ELR (cell line): ENCODE measurements at places on chromosomes 7 and 10.

DNA sequence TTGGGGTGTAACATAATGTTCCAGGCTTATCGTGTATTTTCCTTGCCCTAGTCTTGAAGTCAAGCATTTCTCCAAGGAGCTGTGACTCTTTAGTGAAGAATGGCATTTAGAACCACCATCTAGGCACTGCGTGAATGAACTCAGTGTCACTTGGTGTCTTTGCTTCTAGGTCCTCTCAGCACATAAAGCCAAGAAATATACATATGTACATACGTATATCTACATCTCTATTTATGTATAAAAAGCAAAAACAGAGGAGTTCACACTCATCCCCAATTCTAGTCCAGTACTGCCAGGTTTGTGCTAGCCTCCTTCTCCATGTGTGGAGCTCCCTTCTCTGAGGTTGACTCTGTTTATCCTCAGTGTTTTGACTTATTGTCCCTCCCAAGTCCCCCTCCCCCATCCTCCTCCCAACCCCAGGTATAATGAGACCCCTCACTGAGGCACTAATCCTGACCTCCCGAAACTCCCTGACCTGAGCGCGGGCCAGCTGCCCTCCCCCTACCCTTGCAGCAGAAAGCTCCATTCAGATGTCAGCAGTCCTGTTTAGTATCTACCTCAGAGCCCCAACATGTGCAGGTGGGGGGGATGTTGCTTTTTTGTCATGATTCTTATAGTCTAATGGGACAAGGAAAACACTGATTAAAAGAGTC is 61.5 kb downstream of the GDI2 start:
- no peak for DNase-seq

- DNase-seq, result peak; percentile 1
Observed at GRCh38 chr10:18437486-18437885, 213.9 kb downstream of the NSUN6 start.

DNA sequence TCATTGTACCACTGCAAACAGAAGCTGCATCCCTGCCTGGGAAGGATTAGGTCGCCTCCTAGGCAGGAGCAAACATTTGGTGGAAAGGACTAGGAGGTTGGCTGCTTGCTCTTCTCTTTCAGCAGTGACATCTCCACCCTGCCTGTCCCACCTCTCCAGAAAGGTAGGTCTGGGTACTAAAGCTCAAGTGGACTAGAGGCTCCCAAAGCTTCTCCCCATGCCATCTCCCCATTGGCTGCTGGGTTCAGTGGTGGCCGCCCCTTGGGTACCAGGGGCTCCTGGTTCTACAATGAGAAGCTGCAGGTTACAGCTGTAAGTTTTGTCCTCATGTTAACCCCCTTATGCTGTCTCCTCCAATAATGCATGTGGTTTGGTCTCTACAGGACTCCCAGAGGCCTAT is 180.7 kb upstream of the MKI67 start:
- no peak for DNase-seq

DNA sequence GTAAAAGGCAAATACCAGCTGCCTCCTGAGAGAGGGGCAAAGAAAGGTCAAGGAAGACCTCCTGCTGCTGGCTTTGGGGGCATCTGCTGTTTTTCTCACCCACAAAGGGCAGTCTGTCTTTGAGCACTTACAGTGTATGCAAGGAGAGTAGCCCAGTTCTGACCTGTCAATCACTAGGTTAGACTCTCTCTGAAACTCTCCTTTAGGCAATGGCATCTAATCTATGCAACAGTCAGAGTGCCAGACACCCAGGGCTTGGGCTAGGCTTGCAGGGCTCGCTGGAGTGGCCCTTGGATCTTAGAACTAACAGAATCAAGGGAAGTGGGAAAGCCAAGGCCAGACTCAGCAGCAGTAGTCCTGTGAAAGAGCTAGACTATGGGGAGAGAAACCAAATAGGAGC is 522.9 kb downstream of the NRG3 start:
- DNase-seq, result no peak

DNA sequence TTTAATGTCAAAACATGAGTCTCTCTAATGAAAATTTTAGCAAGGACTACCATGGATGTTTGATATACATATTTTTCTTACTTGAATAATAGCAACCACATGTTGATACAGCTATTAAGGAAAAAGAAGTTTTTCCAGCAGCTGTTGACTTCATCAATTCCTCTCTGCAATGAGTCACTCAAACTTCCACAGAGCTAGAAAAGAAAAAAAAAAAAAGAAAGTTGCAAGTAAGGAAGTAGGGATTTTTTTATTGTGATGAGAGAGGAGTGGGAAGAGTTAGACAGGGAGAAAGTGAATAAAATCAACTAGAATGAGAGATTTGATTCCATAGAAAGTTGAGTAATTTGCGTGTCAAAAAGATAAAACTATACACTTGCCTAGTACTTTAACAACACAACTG is 46.2 kb downstream of the CAV1 start:
- DNase-seq, result peak; percentile 91

GRCh38 chr10:104128214-104128613 is 6.2 kb downstream of the SFR1 start:
- peak; percentile 26 for DNase-seq

GRCh38 chr10:10956681-10957542 is 60.8 kb upstream of the CELF2 start:
- no peak for DNase-seq

DNA sequence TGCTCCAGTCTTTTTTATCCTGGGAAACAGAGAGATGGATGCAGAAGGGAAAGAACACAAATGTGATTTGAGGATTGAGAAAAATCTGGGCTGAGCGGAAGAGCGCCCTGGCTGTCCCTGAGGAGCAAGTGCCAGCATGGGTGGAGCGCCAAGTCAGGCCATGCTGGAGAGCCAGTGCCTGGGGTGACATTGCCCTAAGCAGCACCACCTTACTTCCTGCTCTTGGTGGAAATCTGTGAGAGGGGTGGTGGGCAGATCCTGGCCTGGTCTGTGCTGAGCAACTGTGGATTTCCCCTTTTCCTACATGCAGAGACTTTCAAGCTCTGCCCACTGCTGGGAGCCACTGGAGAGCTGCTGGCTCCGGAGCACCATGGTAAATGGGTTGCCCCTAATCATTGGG is 36.9 kb downstream of the DDIT4 start:
- no peak for DNase-seq

GRCh38 chr10:20970708-20971107 is 73.6 kb upstream of the NEBL start:
- no peak for DNase-seq

- DNase-seq, result no peak
Observed at GRCh38 chr10:665579-666091, 23.8 kb downstream of the DIP2C start.

GRCh38 chr10:78755877-78756455 is 312.8 kb upstream of the ZMIZ1 start:
- DNase-seq, result no peak

DNA sequence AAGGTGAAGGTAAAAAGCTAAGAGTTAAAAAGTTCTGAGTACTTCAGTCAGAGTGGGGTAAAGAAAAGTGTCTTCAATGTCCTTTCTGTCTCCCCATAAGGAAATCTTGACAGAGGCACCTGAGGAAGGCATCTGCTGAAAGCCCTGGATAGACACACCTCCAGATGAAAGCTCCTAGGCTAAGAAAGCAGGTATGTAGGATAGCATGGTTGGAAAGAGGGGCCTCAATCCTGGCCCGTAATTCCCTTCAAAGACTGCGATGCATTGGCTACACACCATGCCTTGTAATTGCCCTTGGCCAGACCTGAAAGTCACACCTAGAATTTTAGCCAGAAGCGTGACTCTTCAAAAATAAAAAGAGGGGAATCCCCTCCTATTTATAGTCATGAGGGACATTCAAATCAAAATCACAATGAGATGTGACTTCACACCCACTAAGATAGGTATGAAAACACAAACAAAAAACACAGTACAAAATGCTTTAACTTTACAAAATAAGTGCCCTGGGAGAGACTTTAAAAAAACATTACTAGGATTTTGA is 809.7 kb downstream of the IPMK start:
- DNase-seq, result no peak

DNA sequence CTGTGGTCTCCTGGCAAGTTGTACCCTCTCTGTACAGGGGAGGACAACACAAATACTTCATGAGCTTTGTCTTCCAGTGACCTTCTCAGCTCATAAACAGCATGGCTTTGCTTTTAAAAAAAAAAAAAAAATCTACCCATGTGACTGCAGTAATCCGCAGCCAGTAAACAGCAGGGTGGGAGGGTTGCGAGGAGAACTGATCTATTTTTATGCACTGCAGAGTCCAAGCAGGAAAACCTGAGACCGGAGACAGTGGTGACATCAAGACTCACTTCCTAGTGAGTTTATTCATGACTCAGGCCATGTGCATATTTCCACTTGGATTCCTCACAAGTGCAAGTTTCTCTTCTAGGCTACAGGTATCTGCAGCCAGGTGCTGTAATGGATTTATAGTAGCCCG is 127.9 kb downstream of the NRF1 start:
- DNase-seq, result peak; percentile 68

GRCh38 chr7:11104578-11104977 is 130.9 kb downstream of the PHF14 start:
- DNase-seq, result no peak

DNA sequence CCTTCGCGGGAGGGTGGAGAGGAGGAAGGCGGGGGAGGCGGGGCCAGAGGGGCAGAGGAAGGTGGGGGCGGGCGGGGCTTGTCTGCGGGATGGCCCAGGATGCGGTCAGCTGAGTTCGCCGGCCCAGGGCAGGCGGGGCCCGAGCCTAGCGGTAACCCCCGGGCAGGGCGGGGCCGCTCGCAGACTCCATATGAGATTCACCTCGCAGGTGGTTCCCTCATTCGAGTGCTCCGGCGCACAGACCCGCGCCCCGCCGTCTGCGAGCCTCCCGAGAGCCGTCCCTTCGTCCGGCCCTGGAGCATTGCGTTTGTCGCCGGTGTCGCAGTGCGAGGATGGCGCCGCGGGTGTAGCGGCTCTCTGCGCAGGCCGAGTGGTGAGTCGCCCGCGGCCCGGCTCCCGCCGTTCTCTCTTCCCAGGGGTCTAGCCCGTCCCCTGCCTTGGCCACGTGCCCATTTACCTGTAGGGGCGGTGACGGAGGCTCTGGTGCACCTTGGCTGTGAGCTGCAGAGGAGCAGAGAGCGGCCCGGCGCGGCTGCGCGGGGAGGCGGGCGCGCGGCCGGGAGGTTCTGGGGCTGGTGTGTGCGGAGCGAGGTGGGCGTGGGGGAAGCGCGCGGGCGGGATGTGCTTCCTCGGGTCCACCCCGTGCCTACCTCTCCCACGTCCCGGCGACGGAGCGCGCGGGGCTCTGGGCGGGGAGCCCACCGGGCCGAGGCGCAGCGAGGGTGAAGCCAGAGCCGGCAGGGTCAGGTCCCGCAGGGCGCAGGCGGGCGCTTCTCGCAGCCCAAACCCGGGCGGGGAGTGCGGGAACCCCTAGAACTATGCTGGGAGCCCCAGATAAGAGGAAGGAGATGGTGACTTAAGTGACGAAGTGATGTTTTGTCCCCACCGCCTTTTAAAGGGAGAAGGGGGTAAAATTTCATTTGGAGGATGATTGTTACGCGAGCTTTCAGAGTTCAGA is at the start of gene UPP1:
Gene UPP1 (plus strand): TSS at position 220 of the 958 bp plus-strand sequence. CDS start 5,519 bp downstream, outside the sequence.
- peak; percentile 40 for DNase-seq

GRCh38 chr7:118202061-118202460 is 18.1 kb downstream of the LSM8 start:
- DNase-seq, result no peak

GRCh38 chr10:96470116-96470743 is 43.5 kb downstream of the TLL2 start:
- DNase-seq, result peak; percentile 48

DNA sequence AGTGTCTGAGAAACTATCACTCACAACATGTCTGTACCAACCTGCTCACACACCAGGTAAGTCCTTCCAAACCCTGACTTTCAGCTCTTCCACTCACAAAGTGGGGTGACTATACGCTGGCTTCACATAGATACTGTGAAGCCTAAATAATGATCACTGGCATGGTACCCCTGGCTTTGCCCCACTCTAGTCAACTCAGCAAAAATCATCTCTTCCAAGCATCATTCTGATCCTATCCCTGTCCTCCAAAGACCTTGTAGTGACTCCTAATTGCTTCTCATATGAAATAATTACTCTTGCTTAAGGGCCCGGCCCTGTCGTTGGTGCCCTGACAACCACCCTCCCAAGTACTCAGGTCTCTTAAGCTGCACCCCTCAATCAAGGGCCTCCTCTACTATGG is 97.8 kb downstream of the SLC25A13 start:
- DNase-seq, result no peak

- DNase-seq, result no peak
Observed at GRCh38 chr10:78359640-78360091, 326.0 kb downstream of the RPS24 start.

DNA sequence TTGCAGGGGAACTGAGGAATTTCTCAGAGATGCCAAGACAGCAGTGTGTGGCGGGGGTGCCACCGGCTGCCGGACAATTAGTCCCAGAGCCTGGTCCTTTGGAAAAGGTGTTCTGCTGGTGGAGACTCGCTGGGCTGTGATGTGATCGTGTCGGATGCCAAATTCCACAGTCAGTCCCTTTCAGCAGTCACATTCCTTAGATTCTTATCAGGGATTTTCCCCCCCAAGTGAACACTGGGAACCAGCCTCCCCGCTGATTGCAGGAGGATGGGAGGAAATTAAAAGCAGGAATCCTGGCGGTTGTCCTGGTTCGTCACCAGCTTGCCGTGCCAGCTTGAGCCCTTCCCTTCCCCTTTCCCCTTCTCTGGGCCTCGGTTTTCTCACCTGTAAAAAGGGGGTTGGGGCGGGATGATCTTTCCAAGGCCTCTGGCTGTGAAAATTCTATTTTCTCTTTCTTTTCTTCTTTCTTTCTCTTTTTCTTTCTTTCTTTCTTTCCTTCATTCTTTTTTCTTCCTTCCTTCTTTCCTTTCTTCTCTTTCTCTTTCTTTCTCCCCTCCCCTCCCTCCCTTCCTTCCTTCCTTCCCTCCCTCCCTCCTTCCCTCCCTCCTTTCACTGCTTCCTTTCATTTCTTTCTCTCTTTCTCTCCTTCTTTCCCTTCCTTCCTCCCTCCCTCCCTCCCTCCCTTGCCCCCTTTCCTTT is 39.6 kb downstream of the COL26A1 start:
- peak; percentile 61 for DNase-seq

DNA sequence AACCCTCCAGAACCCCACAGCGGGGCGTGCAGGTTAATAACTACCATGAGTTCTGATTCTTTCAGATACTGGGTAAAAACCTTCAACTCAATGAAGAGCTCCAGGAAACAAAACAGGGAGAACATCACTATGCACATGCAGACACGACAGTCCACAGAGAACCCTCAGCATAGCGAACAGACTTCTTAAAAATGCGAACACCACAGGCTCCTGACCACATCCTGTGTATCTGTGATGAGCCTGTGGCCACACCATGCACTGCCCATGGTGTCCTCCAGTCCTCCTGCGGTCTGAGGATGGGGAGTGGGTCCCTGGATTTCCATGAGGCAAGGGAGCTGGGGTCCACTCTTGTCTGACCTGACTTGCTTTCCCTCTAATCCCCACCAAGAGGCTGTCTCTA is 107.2 kb downstream of the COBL start:
- no peak for DNase-seq
